Body of pancreas (tissue), 4 donors: ENCODE measurements at places on chromosomes 5 and 9.

DNA sequence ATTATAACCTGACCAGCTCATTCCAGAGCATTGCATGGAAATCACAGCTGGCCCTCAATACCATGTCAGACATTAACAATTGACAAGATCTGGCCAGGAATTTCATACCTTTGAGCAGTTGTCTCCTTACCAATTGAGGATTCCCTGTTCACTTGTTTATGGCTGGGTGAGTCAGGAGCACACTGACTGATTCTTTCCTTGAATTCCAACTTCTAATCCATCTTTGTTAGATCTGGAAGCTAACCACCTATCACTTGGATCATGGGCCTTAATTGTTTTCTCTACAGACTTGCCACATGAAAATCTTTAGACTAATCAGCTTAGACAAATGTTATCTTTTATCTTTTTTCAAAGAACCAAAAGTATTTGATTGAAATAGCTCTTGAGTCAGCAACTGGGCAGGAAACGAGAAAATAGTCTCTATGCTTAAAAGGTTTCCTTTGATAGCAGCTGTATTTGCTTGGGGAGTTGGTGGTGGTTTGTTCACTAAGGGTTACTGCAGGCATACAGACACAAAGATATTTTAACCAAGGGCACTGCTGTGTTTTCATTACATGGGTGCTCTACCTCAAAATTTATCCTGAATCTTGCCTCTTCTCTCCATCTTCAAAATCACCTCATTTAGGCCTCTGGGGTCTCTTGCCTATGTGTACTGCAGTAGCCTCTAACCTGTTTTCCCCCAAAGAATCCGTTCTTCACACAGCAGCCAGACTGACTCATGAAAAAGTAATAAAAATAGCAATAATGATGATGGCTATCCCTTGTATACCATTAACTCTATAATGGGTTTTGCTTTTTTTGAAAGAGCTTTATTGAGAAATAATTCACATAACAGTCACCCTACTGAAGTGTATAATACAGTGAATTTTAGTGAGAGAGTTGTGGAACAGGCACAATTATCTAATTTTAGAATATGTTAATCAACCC lies 197.0 kb upstream of the NMUR2 start:
- no peak for DNase-seq

GRCh38 chr9:123376218-123377071 lies 20.4 kb downstream of the CRB2 start:
- DNase-seq, result no peak

DNA sequence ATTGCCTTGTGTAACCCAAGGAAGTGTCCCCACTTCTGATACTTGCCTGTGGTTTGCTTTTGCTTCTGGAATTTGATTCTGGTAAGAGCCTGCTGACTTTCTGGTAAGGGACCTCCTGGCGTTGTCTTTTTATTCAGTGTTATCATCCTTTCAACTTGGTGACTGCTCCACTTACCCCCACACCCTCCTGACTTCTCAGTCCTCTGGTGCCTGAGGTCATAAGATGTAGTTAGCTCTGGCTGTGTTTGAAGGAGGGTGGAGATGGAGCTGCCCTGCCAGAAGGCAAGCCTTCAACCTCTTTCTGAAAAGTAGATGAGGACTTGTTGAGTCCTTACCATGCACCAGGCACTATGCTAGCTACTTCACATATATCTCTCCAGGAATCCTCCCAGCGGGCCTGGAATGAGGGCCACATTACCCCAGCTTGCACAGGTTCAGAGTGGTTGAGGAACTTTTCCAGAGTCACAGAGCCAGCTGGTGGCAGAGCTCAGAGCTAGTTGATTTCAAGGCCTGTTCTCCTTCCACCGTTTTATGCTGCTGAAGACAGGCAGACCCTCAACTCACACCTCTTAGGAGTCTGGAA lies 45.2 kb upstream of the PITX1 start:
- no peak for DNase-seq

DNA sequence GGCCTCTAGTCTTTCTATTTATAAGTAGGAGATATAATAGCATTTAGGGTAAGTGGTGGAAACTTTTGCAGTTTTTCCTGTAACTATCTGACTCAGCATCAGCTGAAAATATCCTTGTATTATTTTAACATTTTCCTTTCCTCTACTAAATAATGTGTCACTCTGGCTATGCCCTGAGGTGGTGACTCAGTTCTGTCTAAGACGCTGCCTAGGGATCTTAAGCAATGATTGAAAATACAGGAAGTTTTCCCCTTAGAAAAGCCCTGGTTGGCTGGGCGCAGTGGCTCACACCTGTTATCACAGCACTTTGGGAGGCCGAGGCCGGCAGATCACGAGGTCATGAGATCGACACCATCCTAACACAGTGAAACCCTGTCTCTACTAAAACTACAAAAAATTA lies 9.3 kb upstream of the EDIL3 start:
- DNase-seq, result no peak

DNA sequence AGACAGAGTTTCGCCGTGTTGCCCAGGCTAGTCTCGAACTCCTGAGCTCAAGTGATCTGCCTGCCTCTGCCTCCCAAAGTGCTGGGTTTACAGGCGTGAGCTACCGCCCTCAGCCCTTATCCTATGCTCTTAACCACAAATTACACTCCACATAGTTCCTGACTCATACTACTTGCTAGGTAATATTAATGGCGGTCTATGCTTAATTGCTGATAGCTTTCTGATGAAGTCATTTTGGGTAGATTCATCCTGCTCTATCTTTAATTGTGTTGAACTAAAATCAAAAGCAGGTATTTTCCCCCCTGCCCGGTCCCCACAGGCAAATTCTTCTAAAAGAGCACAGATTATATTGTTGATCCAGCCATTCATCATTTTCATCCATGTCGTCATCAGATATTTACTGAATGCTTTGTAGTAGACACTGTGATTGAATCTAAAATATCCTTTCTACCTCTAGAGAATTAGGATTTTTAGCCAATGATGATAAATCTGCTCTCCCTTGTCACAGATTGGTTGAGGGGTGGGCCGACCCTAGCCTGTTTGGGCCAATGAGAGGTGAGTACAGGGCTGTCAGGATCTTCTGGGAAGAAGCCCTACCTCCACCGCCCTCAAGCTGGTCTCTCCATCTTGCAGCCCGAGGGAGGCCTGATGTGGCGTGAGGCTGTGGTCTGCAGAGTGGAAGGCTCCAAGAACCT lies 144.8 kb downstream of the NR3C1 start:
- no peak for DNase-seq
